ENCODE measurements at places on chromosomes 12 and 14. TPM values are rescaled to one million over a fixed set of nuclear protein-coding genes. Genes with fewer than 3 reads are reported as not detected.

DNA sequence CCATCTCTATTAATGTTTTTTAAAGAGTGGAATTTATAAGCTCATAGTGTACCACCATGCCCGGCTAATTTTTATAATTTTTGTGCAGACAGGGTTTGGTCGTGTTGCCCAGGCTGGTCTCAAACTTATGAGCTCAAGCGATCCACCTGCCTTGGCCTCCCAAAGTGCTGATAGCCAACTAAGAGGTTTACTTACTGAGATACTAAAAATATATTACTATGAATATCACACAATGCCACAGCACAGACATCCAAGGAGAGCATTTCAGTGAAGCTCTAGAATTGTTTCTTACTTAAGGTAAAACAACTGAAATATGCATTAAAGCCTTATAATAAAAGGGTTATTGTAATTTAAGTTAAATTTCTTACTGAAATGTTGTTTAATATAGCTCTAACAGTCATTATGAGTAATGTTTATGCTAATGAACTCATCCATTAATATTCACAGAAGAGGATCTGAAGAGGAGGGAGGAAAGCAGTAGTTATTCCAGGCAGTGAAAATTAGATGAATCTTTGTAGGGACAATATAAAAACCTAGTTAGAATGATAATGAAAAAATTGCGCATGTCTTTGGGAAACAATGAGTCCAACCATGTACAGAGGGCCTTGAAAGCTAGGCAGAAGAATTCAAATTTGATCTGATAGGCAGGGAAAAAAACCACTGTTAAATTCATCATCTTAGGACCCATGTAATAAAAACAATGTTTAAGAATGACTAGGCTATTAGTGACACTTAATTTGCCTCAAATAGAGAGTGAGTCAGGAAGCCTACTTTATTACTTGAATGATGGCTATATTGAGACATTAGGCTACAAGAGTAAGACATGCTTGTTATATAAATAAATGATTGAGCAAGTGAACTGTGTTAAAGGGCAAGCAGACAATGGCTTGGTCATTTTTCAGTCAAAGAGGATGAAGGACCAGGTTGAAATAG lies 99.2 kb downstream of the SLC41A2 start:
- no peak for DNase-seq

The GPR135 gene
- polyA plus RNA-seq = 0.48 TPM

DNA sequence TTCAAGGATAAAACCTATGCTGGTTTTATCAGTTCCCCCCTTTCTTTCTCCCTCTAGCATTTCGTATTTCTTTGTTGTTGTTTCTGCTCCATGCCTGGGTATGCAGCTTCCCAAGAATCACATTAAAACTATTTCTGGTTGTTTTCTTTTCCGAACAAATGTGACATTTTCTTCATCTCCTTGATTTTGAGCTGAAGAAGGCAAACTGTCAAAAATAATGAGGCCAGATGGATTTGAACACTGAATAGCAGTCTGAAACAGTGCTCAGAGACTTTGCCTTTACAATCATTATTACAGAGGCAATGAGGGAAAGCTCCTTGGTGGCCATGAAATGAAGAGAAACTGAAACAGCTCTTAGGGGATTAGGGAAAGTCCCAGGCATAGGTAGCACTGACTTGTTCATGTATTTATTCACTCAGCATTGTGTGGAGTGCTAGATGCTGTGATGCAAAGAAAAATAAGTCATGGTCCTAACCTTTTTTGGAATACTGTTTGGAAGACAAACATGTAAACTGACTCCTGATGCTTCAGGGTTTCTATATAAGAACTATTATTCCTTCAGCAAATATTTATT lies 319.5 kb downstream of the FUT8 start:
- no peak for DNase-seq

- no peak for DNase-seq
Observed at GRCh38 chr14:95507174-95507573, 9.3 kb downstream of the SYNE3 start.

The FAM90A1 gene
- polyA plus RNA-seq = 0.52 TPM

DNA sequence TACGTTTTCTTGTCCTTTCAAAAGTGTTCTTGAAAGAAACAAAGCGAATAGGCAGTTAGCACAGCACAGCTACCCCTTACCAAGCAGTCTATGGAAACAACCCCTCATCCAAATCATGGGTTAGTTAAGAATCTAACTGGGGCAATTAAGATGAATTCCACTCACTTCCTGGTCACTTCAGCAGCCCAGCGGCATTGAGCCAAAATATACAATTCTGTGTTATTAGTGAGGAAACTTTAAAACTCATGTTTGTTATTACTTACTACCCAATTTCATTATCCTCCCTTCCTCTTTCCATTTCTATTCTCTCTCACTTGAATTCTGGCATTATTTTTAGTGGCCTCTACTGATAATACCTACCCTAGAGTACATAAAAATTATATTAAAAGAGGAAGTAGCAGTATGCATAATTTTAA lies 121.4 kb downstream of the PPHLN1 start:
- peak; percentile 19 for DNase-seq

The RDH11 gene
- 117 TPM for polyA plus RNA-seq

The NTS gene
- polyA plus RNA-seq = 17.0 TPM

GRCh38 chr14:101740981-101741380 lies 20.5 kb upstream of the PPP2R5C start:
- no peak for DNase-seq

GRCh38 chr12:126747530-126748149 lies 1519.3 kb upstream of the TMEM132C start:
- no peak for DNase-seq

GRCh38 chr12:7485095-7485494 lies 18.5 kb downstream of the CD163 start:
- no peak for DNase-seq

GRCh38 chr12:5480218-5480937 lies 48.5 kb downstream of the NTF3 start:
- peak; percentile 73 for DNase-seq

DNA sequence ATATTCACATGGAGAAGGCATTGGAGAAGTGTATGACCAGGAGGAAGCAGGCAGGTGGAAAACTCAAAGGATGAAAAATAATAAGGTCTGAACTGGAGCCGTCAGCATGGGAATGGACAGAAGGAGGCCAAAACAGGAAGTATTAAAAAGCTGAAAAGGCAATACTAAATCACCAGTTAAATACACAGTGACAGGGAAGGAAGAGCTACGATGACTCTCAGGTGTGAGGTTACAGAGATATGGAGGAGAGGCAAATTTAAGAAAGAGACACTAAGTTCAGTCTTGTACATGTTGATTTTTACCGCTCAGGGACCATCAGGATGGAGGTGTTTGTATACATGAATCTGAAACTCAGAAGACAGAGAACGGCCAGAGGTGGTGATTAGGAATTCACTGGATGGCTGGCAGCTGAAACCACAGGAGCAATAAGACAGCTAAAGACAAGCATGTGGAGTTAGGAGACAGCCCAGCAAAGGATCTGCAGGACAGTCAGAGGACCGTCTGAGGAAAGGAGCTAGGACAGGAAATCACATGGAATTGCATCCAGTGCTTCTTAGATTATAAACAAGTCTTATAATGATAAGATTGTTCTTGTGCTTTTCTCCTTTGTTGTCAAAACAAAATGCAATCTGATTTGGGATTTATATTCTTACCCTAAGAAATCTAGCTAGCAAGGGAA lies 33.9 kb upstream of the CDKN3 start:
- no peak for DNase-seq

- peak; percentile 63 for DNase-seq
Observed at GRCh38 chr12:88579601-88580050, 645 bp downstream of the KITLG start.

The TRPV4 gene
- polyA plus RNA-seq = 6.2 TPM

DNA sequence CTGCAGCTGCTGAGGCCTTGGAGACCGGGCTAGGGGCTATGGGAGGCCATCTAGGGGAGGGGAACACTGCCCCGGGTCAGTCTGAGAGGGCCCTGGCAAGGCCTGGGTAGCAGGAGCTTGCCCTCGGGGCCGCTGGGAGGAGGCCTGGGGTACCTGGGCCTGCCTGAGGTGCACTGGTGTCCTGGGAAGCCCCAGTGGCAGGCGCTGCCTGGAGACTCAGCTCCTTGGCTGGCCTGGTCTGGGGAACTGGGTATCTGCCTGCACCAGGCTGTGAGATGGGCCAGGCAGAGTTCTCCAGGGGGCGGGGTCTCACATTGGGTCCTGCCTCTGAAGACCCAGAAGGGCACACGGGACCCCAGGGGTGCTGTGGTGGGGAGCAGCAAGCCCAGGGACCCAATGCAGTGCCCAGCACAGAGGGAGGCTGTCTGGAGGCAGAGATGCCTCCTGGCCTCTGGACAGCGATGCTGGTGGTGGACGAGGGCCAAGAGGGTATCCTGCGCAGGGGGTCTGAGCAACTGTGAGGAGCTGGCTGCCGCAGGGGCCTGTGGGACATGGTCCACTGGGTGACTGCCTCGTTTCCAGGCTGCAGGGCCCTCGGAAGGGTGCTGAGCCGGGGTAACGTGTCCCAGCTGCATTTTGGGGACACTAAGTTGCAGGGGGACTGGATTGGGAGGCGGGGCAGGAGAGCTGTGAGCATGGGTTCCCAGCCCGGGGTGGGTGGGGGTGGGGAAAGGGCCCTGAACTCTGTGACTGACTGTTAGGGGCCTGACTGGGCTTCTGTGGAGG lies 7.4 kb upstream of the MTA1 start:
- no peak for DNase-seq

DNA sequence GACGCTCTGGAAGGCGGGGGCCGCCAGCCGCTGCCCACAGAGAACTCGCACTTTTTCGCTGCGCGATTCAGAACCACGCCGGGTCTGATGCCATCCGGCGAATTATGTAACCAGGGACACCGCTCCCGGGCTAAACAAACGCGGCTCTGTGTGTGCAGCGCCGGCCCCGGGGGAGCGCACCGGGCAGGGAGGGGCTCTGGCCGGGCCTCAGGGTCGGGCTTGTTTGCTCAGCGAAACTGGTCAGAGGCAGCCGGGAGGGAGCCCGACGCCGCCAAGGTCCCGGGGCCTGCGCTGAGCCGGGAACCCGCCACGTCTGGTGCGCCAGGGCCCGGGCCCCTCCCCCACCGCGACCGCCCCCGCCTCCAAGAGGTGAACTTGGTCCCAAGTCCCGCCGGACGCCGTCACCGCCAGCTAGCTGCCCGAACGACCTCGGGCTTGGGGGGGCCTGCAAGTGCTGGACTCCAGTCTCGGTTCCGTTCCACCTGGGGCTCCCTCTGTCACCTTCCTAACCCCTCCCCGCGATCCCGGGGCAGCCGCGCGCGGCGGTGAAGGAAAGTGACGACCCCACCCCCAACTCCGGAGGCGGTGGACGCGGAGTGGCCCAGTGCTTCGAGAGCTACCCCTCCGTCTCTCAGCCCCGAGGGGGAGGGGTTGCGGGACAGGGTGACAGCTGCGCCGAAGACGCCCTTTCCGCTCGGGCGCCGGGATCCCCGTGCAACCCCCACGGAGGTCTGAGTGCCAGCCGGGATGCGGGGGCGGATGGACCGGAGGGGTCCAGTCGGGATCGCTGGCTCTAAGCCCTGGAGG lies 848 bp downstream of the CTDSP2 start:
- DNase-seq = peak; percentile 79

- DNase-seq = no peak
Observed at GRCh38 chr12:52366738-52367485, at the start of gene KRT85. KRT85 (minus strand) TSS chr12:52367481; CDS start chr12:52367405, 76 bp downstream.

DNA sequence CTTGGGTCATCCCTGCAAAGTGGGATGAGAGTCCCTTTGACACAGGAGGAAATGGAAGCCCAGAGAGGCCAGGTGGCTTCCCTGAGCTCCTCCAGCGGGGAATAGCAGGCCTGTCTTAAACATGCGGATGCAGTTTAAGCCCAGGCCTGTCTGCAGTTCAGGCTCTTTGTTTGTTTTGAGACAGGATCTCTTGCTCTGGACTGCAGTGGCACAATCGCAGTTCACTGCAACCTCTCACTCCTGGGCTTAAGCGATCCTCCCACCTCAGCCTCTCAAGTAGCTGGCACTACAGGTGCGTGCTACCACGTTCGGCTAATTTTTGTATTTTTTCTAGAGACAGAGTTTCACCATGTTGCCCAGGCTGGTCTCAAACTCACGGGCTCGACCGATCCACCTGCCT lies 3.5 kb downstream of the TRPV4 start:
- no peak for DNase-seq

The ANKS1B gene
- polyA plus RNA-seq = 2.7 TPM

DNA sequence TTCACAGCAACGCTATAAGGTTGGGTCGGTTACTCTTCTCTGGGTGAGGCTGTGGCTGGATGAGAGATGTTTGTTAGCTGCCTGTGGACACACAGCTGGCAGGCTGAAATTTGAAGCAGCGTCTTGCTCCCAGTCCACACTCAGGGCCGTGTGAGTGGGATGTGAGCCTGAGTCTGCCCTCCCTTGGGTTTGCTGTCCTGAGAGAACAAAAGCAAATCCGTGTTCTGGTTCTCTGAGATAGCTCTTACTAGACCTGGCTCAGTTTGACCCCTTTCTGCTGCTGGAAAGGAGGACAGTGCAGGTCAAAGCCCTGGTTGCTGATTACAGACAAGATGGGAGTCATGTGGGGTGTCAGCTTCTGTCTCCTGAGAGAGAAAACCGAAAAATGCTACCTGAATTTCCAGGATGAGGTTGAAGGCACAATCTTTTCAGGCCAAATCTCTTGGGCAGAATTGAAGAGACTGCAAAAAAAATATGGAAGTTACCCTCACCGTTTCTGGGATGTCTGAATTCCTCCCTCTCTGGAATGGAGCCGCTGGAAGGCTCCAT lies 270.8 kb downstream of the ZFP36L1 start:
- DNase-seq = no peak

- DNase-seq = no peak
Observed at GRCh38 chr14:98143566-98143965, 1128.4 kb downstream of the BCL11B start.

- no peak for DNase-seq
Observed at GRCh38 chr12:48750769-48751356, 34.4 kb upstream of the CCNT1 start.
